ENCODE measurements at places on chromosomes 3 and 15.

DNA sequence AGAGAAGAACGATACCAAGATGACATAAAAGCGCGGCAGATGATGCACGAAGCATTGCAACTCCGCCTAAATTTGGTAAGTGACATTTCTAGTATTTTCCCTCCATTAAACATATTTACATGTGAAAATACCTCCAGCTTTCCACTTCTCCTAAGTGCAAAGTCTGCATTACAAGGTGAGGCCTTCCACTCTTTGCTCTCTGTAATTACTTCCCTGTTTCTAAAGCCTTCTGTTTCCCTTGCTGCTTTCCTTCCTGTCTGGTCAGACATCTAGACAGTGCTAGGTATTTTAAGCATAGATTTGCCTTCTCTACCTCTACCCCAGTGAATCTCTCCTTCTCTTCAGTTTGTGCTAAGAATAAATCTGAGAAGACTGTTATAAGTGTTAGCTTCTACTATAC lies 1.9 kb downstream of the P2RY12 start:
- no peak for DNase-seq

- DNase-seq: peak; percentile 47
Observed at GRCh38 chr3:150385296-150386242, 22.5 kb upstream of the TSC22D2 start.

- no peak for DNase-seq
Observed at GRCh38 chr3:2851361-2851760, 258.8 kb downstream of the IL5RA start.

GRCh38 chr15:84721371-84721770 lies 5.4 kb upstream of the SEC11A start:
- no peak for DNase-seq

GRCh38 chr3:124995460-124995994 lies 60.3 kb downstream of the HEG1 start:
- peak; percentile 29 for DNase-seq

DNA sequence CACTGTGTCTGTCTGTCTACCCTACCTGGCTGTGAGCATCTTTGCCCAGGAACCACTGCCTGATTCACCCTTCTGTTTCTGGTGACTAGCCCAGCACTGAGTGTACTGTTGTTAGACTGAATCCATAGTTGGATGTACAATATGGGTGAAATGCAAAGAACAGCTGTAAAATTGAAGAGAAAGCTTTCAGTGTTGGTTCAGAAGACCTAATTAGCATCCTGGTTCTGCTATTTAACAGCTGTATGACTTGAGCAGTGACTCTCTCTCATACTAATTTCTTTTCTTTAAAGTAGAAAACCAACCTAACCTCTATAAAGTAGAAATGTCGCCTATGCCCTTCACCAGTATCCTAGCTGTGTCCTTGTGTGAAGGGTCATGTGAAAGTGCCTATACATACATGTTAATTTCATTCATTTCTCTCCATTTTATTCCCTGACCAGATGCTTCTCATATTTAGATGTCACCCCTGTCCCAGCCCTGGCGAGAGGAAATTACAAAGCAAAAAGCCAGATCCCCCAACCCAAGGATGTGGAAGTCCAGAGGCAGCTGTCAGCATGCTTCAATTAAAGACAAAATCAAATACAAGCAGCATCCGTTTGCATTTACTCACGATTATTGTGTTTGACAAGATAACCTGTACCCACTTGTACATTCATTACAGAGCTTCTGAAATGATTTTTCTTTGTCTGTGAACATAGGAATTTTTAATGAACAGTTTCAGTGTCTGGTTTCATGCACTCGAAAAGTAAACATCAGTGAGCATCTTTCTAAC lies 305.7 kb upstream of the ICE2 start:
- DNase-seq: no peak

- DNase-seq: no peak
Observed at GRCh38 chr3:40207796-40208195, 101.7 kb upstream of the EIF1B start.

- no peak for DNase-seq
Observed at GRCh38 chr3:31250116-31250777, 282.5 kb upstream of the STT3B start.

GRCh38 chr3:146125951-146126350 lies 35.0 kb downstream of the PLOD2 start:
- DNase-seq: no peak

DNA sequence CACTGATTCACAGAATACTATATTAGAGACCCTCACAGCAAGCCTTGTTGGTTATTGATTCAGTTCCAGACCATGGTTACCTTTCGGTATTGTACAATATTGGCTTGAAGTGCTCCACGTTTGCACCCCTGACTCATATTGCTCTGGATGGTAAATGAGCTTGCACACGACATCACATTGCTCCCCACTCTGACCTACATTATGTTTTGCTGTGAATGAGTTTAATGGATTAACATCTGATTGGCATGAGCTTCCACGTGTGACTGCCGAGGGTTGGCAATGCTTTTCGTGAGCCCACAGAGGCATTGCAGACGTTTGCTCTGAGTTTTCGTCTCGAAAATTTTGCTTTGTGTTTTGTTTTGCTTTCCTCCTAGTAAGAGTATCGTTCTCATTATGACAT lies 225.8 kb upstream of the ICE2 start:
- no peak for DNase-seq

Measured in stimulated activated naive CD8-positive, alpha-beta T cell treated with anti-CD3 and anti-CD28 coated beads, Interleukin-15, Interleukin-2, amounts not matched to agents 100 U/mL and 50 U/mL, for 24 hours (primary cell).